ENCODE measurements at places on chromosomes 12 and 14.

- DNase-seq: no peak
Measured at GRCh38 chr12:24280056-24280842, 330.8 kb upstream of the SOX5 start.

DNA sequence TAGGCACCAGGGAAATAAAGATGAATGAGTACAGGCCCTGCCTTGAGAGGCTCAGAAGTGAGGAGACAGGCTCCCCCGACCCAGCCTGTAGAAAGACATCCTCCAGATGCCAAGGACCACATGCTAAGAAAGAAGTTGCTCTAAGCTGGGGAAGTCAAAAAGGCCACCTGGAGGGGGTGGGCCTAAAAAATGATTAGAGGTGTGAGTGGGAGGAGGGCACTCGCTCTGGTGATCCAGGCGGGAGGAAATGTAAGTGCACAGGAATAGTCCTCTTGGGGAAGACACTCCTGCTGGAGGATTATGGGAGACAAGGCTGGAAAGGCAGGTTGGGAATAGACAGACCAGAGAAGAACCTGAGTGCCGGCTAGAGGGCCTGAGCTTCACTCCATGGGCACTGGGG, 32.2 kb downstream of the SMUG1 start:
- no peak for DNase-seq

- DNase-seq: no peak
Measured at GRCh38 chr12:93091886-93092648, 163.0 kb upstream of the EEA1 start.

DNA sequence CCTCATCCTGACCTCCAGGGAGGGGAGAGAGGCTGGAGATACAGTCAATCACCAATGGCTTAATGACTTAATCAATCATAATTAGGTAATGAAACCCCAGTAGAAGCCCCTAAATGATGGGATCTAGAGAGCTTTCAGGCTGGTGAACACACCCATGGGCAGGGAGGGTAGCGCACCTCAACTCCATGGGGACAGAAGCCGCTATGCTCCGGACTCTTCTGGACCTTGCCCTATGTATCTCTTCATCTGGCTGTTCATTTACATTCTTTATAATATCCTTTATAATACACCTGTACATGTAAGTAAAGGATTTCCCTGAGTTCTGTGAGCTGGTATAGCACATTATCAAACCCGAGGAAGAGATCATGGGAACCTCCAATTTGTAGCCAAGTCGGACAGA, 205.9 kb downstream of the STXBP6 start:
- DNase-seq: no peak

GRCh38 chr14:103522649-103523574, at the start of gene CKB:
CKB (minus strand) TSS chr14:103522830; CDS start chr14:103522493, 337 bp downstream.
- DNase-seq: peak; percentile 82

- no peak for DNase-seq
Measured at GRCh38 chr12:131607658-131608447, 103.0 kb upstream of the SFSWAP start.

DNA sequence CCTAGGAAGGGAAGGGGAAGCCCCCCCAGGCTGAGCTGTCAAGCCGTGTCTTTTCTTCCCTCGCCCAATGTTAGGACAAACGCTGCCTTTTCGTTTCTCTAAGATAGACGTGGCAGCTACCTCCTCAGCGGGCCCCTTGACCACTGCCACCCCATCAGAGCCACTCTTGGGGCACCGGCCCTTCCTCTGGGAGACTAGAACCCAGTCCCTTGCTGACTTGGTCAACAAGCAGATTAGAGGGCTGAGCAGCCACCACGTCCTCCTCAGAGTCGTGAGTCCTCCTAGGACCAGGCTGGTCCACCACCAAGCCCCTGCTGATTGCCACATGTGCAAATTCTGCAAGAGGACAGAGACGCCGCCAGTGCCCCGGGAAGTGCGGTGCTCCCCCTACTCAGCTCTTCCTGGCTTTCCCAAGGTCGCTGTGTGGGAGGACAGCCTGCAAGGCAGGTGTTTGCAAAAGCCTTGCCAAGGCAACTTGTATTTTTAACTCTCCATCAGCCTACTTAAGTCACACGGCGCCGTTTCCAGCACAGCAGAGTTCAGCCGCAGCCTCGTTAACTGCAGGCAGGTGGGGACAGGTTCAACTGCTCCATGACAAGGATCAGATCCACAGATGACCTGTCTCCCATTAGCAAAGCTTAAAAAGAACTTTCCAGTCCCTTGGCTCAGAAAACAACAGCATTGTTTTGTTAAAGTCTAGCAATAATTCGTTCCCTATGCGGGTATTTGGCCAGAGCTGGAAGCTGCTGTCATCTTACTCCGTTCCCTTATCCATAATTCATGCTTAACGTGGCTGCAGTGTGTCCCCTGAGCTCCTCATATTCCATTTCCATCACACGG, 65.6 kb downstream of the TESC start:
- no peak for DNase-seq

DNA sequence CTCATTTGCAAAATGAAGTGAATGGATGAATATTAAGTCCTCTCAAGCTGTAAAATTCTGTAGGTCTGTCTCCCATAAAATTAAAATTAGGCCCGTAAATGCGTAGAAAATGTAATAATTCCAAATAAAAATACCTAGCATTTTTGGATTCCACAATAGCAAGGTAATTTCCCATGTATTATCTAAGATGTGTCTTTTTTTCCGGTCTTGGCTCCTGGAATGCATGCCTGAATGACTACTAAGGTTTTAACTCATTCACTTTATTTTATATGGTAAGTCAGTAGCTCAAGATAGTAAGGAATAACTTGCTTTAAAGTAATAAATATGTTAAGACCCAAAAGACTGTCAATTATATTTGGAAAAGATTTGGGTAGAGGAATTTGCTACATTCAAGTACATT, 11.1 kb downstream of the TXNRD1 start:
- DNase-seq: no peak
